ENCODE measurements at places on chromosomes 5 and 9.

GRCh38 chr5:98076501-98076900, 697.0 kb upstream of the RGMB start:
- DNase-seq = no peak

DNA sequence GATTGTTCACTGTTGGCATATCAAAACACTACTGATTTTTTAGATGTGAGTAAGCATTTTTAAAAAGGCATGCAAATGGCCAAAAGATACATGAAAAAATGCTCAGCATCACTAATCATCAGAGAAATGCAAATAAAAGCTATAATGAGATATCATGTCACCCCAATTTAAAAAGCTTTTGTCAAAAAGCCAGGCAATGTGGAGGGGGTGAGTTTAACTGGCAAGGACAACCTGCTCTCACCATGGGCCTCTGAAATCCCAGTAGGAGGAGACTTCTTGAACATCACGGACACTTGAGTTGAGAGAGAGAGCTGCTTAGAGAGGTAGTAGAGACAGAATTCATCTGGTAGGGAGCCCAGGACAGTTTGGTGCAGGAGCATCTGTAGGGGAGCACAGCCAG, 347.1 kb upstream of the MPDZ start:
- no peak for DNase-seq

DNA sequence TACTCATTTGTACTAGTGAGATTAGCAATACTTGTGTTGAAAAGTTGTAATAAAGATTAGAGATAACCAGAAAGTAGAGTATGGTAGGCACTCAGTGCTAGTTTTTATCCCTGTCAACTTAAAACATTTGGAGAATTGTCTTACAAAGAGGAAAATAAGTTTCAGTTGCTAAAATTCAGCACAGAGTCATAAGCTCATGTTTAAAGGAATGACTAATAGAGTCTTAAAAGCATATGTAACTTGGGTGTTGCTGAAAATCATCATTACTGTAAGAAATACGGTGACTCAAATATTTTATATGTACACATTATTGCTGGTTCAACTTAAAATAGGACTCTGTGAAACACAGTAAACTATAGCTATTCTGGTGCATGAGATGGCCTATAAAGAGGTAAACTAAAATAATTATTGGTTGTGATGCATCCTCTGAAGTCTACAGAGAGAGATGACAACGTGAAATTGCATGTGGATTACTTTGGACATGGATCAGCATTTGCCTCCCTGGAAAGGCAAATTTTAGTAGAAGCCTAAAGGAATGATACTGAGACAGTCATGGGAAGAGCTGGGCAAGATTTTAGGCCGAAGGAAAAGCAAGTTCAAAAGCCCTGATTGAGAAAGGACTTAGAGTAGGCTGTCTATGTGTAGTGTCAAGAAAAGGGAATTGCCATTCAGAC, 34.6 kb downstream of the SGCD start:
- DNase-seq = no peak

- DNase-seq = no peak
Measured at GRCh38 chr5:143145243-143146160, 258.0 kb downstream of the NR3C1 start.

- DNase-seq = no peak
Measured at GRCh38 chr5:124921694-124922093, 175.3 kb upstream of the ZNF608 start.

GRCh38 chr9:6714176-6714575, 43.6 kb upstream of the KDM4C start:
- no peak for DNase-seq

GRCh38 chr9:2024888-2025782, 10.0 kb downstream of the SMARCA2 start:
- no peak for DNase-seq

GRCh38 chr9:95689669-95690068, 172.9 kb upstream of the PTCH1 start:
- DNase-seq = no peak

GRCh38 chr9:89657295-89657694, 52.5 kb downstream of the GADD45G start:
- no peak for DNase-seq

- DNase-seq = no peak
Measured at GRCh38 chr9:130833031-130833990, 1.7 kb upstream of the ABL1 start.

GRCh38 chr5:40492056-40492455, 187.7 kb upstream of the PTGER4 start:
- no peak for DNase-seq

- peak; percentile 51 for DNase-seq
Measured at GRCh38 chr9:93308676-93309075, 124.7 kb downstream of the WNK2 start.

DNA sequence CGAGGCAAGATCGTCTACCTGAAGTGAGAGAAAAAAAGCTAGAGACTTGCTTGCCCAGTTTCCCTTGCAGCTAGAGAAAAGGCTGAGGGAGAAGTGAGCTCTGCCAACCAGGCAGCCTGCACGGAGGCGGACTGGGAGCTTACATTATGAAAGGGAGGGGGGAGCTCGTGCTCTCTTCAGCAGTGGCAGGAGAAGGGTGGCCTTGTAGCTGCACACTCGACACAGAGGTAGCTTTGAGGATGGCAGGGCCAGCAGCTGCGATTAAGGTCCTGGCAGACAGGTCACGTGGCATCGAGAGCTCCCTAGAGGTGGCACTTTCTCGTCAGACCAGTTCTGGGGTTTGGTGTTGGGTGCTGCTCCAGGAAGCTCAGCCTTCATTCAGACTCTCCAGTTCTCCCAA, 26.7 kb downstream of the APBA1 start:
- peak; percentile 85 for DNase-seq

DNA sequence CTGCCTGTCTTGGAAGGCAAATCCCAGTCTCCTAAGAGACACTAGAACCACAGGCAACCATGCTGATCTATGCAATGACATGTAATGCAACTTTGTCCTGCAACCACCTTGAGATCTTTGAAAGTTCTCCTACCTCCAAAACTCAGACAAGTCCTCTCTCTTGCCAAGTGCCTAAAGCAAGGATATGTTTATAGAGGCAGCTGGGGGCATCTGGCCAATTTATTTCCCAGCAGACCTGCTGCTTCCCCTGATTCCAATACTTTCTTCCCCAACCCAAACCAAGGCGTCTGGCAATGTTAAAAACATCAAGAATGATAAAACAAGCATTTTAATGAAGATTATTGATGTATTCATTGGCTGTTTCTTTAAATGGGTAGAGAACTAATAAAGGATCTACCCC, 138.4 kb downstream of the DOCK8 start:
- DNase-seq = no peak

DNA sequence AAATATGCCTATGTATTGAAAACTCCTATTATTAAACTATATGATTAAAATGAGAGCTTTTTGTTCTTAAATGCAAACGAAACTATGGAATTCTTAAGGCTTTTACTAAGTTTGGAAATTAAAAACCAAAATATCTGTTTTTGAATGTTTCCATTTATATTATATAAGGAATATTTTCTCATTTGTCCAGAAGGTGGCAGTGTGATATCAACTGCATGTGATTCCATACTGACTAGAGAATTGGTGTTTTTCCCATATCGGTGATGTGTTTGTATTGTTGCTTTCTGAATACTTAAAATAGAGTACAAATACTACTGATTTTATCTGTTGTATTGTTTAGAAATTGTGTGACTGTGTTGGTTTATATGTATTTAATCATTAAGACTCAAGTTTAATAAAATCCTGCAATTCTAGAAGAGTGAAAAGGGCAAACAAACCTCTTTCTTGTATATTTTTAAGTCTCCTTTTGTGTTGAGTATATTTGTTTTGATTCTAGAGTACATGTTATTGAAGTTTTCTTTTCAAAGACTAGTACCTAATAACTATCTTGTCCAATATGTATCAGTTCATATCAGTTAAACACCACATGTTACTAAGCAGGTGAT, 320.8 kb downstream of the CCDC171 start:
- no peak for DNase-seq

GRCh38 chr5:140408750-140409241, 7.2 kb downstream of the ANKHD1 start:
- no peak for DNase-seq

- DNase-seq = no peak
Measured at GRCh38 chr9:133355881-133356357, 368 bp downstream of the SURF1 start.

GRCh38 chr9:5418481-5418880, 19.2 kb downstream of the PLGRKT start:
- DNase-seq = no peak

DNA sequence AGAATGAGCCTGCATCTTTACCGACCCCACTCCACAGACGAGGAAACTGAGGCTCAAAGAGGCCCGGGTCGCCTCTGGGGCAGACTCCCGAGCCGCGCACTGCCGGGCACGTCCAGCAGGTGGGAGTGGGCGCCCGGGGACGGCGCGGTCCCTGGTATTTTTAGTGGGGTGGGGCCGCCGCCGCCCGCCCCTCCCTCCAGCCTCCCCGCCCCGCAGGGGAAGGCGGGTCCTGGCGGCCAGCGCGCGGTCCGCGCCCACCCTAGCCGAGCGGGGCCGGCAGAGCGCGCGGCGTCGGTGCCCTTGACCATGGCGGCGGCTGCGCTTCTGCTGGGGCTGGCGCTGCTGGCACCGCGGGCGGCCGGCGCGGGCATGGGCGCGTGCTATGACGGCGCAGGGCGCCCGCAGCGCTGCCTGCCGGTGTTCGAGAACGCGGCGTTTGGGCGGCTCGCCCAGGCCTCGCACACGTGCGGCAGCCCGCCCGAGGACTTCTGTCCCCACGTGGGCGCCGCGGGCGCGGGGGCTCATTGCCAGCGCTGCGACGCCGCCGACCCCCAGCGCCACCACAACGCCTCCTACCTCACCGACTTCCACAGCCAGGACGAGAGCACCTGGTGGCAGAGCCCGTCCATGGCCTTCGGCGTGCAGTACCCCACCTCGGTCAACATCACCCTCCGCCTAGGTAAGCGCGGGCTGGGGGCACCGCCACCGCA, at the start of gene LAMC3:
TSS of gene LAMC3 (plus strand) at position 266 of the 710 bp plus-strand sequence. CDS start at position 307, 41 bp downstream.
- no peak for DNase-seq

DNA sequence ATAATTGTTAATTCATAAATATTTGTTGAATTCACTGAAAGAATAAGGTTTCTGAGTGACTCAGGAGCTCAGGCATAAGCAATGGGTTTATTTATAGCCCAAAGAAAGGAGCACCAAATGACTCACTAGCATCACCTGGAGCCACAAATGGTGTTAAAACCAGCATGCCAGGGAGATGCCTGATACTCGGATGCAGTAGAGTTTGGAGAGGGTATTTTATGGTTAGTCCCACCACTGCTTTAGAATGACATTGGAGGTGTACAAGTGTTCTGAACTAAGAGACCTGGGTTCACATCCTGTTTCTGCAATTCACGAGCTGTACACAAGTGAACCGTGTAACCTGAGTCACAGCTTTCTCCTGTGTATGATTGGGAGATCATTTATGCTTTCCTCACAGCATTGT, 25.2 kb downstream of the CCL28 start:
- no peak for DNase-seq

GRCh38 chr5:65721050-65721719, 724 bp downstream of the SGTB start:
- peak; percentile 69 for DNase-seq

DNA sequence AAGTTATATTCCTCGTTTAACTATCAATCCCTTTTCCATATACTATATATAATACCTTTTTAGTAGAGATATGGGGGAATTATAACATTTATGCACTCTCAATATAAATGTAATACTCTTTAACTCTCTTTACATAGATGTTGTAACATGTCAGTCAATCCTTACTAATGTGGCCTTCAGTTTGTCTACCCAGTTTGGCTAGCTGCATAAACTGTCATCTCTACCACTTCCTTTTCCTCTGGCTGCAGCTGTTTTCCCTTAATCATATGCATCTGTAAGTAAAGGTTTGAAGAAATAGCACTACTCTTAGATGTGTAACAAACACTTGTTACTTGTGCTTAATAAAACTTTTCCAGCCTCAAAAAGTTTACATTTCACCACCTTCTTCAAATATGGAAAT, 13.4 kb downstream of the ABHD17B start:
- DNase-seq = no peak

DNA sequence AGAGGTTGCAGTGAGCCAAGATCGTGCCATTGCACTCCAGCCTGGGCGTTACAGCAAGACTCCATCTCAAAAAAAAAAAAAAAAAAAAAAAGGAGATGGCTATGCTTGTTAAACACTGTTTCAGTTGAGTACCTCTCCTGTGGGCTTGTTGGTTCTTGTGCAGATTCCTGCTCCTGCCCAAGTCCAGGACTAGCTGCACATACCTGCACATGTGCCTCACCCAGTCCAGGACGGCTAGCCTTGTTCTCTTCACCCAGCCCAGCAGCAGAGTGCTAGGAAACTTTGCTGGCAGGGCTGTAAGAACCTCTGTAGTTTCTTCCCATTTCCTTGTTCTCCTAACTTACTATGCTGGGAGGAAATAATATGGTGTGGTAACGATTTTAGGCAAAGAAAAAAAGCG, 234.1 kb upstream of the DMRT1 start:
- no peak for DNase-seq

DNA sequence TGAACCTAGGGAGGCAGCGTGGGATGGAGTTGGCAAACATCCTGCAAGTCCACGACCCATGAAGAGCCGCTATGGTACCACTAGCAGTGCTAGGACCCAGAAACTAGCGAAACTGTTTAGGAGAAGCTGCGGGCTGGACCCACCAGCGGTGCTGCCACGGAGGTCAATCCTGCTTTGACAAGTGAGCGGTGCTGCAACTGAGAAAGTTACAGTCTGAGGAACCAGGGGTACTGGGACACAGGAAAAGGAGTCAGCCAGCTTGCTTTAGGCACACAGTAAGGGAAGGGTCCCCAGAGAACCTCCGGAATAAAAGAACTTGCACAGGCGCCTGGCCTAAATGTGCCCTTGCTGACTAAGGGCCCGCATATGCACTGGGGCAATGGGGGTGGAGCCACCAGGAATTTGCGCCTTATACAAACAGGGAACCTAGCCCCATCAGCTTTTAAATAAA, 23.6 kb upstream of the ANXA2R start:
- no peak for DNase-seq

- no peak for DNase-seq
Measured at GRCh38 chr9:93001031-93001430, 53.7 kb downstream of the FGD3 start.

DNA sequence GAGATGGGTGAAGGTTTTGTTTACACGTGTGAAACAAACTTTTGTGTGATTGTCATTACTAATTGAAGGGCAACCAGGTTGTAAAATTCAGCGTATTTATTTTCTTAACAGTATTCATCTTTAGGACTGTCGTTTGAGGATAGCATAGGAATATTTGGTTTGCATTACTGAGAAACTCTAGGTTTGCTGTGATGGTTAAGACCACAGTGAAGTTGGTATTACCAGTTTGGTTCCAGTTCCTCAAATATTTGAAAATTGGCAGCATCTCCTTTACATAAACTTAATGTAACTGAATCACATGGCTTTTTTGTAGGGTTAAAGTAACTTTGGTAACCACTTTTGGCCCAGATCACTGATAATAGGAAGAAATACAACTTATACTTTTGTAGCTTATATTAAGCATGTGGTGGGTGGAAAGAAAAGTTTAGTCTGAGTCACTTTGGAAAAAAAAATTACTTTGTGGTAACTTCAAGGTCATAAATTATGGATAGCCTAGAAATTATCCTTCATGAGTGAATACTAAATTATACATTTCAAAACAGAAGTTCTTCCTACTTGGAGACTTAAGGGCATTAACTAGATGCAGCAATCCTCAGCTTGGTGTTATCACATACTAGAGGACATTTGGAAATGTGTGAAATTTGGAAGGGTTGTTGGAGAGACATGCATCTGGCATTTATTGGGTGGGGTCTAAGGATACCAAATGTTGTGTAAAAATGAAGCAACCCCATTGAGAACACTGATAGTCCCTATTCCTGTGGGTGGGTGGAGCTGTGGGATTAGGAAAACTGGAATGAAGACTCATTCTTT, 33.9 kb downstream of the G3BP1 start:
- no peak for DNase-seq

GRCh38 chr5:178279723-178280438, 47.3 kb upstream of the PHYKPL start:
- DNase-seq = peak; percentile 94

- DNase-seq = no peak
Measured at GRCh38 chr9:124206391-124206790, 51.4 kb upstream of the NEK6 start.

Measured in upper lobe of right lung (tissue), 1 donor.